ENCODE measurements at places on chromosomes 7 and 10.

- DNase-seq, result no peak
These were observed 44.9 kb upstream of the ZNF32 start for GRCh38 chr10:43693602-43694001.

- no peak for DNase-seq
These were observed 67.9 kb downstream of the PPP1R9A start for GRCh38 chr7:94975336-94975735.

DNA sequence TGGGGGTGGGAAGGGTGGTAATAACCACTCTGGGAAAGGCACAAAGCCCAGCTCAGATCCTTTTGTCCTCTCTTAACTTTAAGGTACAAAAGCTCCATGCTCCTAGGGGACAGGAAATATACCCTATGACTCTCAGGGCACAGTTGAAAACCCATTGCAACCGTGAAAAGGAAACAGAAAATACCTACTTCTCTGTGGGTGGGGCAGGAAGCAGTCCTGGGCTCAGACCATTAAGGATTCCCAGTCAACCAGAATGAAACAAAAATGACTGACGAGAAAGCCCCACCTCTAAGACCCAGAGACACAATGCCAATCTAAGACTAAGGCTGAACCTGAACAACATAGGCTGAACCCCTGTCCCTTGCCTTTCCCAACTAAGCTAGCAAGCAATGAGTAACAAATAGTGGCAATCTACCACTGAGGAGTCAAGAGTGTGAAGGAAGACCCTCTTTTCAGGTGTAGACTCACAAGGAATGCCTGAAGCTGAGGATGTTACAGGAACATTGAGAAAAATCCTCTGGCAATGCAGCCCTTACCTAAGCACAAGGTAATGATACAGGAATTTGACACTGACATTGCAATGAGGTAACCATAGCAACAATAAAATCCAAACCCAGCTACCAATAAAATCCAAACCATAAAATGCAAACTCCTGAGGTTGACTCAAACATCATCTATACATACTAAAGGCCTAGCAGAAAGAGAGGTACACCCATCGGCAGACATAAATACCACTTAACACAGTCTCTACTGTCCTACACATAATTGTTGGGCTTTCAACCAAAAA lies 380.1 kb downstream of the HPSE2 start:
- no peak for DNase-seq

GRCh38 chr10:17626656-17627055 lies 9.5 kb upstream of the HACD1 start:
- no peak for DNase-seq

DNA sequence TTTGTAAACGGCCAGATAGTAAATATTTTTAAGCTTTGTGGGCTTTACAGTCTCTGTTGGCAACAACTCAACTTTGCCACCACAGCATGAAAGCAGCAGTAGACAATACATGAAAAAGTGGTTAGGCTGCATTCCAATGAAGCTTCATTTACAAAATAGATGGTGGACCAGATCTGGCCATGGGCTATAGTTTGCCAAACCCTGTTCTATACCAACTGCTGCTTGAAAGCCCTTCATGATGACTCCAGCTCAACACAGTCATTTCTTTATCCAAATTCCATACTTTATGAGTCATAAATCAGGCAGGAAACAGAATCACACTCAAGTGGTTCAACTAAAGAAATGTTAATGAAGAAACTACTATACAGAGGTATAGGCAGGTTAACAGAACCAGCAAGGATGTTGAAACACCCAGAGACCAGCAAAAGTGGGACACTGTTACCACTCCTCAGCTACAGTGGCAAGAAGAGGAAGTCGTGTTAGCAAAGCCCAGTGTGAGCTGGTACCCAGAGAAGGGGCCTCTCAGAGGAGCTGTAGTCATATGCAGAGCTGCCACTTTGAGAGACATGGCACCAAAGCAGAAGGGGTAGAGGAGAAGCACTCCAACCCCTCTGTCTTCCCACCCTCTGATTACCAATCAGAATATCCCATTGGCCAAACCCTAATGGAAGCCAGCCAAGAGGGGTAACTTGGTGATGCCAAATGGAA lies 72.5 kb downstream of the PRLHR start:
- DNase-seq, result no peak

GRCh38 chr7:22931011-22931410 lies 82.9 kb downstream of the HYCC1 start:
- no peak for DNase-seq
